Bladder microvascular endothelial cell (primary cell): ENCODE measurements at places on chromosomes 5 and 9. TPM values are rescaled to one million over a fixed set of nuclear protein-coding genes. Genes with fewer than 3 reads are reported as not detected.

PCSK5 gene
- 1.8 and 2.5 TPM in 2 replicates for total RNA-seq

DMAC1 gene
- total RNA-seq = 6.6 and 10.7 TPM in 2 replicates

CSF1R gene
- total RNA-seq = not detected in 2 replicates

CNTLN gene
- total RNA-seq = 6.6 and 11.1 TPM in 2 replicates

DDX4 gene
- not detected in 2 replicates for total RNA-seq

HACD4 gene
- 0.44 and 1.8 TPM in 2 replicates for total RNA-seq

FRRS1L gene
- total RNA-seq = under 0.01 and 0.06 TPM in 2 replicates

BAAT gene
- under 0.01 TPM in 1 of 2 replicates, not detected in the other for total RNA-seq

LMX1B gene
- not detected in 2 replicates for total RNA-seq

ANKRD55 gene
- total RNA-seq = 0.49 and 0.82 TPM in 2 replicates

PLPPR1 gene
- 0.19 TPM in 1 of 2 replicates, not detected in the other for total RNA-seq

SLIT3 gene
- total RNA-seq = under 0.01 and 0.13 TPM in 2 replicates

KIF20A gene
- 43.3 and 65.7 TPM in 2 replicates for total RNA-seq

ADRA1B gene
- under 0.01 and 0.76 TPM in 2 replicates for total RNA-seq

SH3GL2 gene
- 0.06 TPM in 1 of 2 replicates, not detected in the other for total RNA-seq

NUTM2G gene
- not detected in 2 replicates for total RNA-seq

SUSD3 gene
- total RNA-seq = 0.16 TPM in 1 of 2 replicates, not detected in the other

GADD45G gene
- total RNA-seq = 0.44 and 0.49 TPM in 2 replicates

MELK gene
- 23.6 and 30.0 TPM in 2 replicates for total RNA-seq

PRSS3 gene
- total RNA-seq = 2.3 and 3.9 TPM in 2 replicates

CTSV gene
- total RNA-seq = 0.76 and 0.97 TPM in 2 replicates

GRIN1 gene
- total RNA-seq = under 0.01 and 0.06 TPM in 2 replicates

RRAGA gene
- total RNA-seq = 35.6 and 48.1 TPM in 2 replicates

BHMT gene
- not detected in 2 replicates for total RNA-seq

NEURL1B gene
- total RNA-seq = 5.1 and 17.8 TPM in 2 replicates

ARL14EPL gene
- total RNA-seq = not detected in 2 replicates

TTC1 gene
- total RNA-seq = 35.8 and 45.9 TPM in 2 replicates

TPD52L3 gene
- total RNA-seq = not detected in 2 replicates

PCDHA8 gene
- 0.13 TPM in 1 of 2 replicates, not detected in the other for total RNA-seq

SPATA31D4 gene
- total RNA-seq = not detected in 2 replicates

CDH10 gene
- total RNA-seq = 0.57 TPM in 1 of 2 replicates, not detected in the other

CDH9 gene
- total RNA-seq = not detected in 2 replicates

BARHL1 gene
- not detected in 2 replicates for total RNA-seq

SLC6A7 gene
- total RNA-seq = not detected in 2 replicates

EXOSC2 gene
- 22.0 and 33.6 TPM in 2 replicates for total RNA-seq
